ENCODE measurements at places on chromosomes 7 and 10.

DNA sequence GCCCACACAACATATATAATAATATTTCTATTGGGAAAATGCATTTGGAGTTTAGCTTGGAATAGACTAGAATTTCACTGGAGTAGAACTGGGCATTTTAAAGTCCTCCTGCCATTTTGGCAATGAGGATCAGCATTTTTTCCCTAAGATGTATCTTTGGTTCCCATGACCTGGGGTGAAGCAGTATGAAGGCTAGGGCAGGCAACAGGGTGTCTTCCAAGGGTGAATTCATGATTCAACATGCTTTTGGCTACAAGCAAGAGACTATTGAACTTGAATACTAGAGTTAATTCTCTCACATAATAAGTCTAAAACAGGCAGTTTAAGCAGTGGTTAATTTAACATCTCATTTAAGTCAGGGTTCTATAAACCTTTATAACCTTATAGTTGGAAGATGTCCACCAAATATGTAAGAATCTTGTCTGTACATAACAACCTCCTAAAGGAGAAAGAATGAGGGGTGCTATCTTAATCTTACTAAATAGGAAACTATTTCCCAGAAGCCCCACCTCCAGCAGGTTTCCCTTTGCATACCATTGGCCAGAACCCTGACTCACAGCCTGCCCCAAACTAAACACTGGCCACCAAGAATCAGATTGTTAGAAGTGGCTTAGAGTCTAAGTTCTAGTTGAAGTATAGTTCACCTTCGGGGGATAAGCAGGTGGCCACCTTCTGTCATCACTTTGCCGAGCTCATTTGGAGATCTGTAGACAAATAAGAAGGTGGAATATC, 96.0 kb upstream of the PRPS1L1 start:
- DNase-seq: no peak

DNA sequence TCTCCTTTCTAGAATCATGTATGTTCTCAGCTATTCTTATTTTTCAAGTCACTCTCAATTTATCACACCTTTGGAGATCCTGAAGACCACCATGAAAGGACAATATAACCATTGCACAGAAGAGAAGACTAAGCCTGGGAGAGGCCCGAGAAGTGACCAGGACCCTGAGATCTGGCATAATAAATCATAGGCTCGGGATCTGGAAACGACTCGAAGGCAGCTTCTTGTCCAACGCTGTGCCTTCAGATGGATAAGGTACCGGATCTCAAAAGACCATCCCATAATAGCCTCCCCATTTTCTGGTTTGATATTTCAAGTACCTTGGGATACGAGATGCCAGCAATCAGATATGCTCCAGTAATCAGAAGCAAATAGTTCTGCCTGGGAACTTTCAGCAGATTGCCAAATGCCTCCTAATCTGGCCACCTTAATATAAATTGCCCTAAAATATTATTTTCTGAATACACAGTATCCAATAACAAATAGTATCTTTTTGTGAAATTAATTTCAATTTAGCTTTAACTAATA, 179.2 kb upstream of the ZMIZ1 start:
- DNase-seq: no peak

- no peak for DNase-seq
Observed at GRCh38 chr7:93958651-93959050, 37.1 kb downstream of the GNG11 start.

- no peak for DNase-seq
Observed at GRCh38 chr10:31708046-31708445, 220.6 kb downstream of the ARHGAP12 start.

DNA sequence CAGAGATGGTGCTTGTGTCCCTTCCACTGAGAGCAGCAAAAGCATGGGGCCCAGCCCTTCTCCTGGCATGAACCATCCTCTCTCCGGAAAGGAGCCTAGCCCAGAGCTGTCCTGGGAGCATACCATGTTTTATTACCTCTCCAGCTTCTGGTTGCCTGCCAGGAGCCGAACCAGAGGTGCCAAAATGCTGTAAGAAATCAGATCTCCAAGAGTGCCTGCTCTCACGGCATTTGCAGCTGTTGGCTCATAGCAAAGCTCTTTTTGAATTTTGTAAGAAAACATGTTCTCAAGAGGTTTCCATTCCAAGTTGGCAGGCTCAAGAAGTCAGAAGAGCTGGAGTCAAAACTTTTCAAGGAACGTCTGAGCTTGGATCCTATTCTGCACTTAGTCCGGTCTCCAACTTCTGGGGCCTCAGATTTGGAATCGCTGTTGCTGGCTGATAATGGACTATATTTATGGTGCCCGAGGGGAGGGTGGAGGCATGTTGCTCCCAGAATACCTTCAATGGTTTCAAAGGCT, 211.7 kb upstream of the MKI67 start:
- no peak for DNase-seq

GRCh38 chr7:27187475-27188385, 2.7 kb upstream of the HOXA11 start:
- no peak for DNase-seq

- no peak for DNase-seq
Observed at GRCh38 chr7:69982197-69982596, 383.9 kb downstream of the AUTS2 start.

GRCh38 chr7:149776848-149777407, 3.5 kb upstream of the ZNF467 start:
- DNase-seq: no peak

GRCh38 chr10:49149881-49150280, 16.1 kb upstream of the FAM170B start:
- DNase-seq: no peak

DNA sequence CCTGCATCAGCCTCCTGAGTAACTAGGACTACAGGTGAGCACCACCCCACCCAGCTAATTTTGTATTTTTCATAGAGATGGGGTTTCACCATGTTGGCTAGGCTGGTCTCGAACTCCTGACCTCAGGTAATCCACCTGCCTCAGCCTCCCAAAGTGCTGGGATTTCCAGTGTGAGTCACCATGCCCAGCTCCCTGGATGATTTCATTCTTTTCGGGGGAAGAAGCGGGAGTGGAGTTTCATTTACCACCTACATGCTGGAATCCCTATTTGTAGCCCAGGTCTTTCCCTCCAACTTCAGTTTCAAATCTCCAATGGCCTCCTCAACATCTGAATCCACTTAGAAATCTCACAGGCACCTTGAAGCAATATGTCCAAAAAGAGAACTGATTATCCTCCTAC, 2.9 kb upstream of the BTRC start:
- DNase-seq: no peak

DNA sequence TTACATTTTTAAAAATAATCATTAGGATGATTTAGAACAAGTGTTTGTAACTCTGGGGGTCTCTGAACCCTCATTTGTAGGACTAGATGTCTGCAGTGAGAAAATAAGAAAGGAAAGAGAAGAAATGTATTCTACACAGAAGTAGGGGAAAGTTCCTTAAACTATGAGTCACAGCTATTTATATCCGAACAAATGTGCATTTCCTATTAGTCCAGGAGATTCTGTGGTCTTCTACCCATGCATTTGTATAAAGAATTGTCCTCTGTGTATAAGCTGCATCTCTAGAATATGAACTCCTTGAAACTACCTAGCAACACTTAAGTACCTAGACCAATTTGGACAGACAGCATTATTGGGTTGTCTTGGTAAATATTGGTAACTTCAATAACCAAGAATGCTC, 15.9 kb upstream of the CD36 start:
- no peak for DNase-seq

DNA sequence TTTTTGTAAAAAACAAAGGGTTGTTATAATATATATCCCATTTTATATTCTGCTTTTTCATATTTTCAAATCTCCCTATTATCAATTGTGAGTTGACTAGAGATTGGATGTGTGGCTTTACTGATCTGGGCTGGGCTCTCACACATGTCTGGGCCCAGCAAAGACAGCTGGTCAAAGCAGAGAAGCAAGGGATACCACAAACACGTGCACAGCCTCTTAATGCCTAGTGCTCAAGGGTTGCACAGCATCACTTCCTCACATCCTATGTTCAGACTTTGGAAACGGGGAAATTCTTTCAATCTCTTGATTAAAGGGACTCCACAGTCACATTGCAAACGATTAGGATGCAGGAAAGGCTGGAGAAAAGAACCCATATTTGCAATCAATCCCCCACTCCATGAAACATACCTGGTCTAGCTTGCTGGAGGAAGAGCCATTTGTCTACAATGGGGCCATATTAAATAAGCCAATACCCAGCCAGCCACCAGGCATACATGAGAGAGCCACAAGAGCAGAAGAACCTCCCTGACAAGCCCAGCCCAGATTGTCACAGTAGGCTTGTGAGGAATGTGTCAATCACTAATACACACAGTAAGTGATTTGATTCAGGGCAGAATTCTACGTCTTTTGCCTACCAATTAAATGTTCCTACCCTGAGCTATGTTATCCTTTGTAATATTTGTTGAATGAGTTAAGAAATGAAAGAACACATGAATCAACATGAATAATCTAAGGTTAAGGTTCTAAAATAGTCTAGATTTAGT, 431.2 kb downstream of the TNS3 start:
- no peak for DNase-seq

GRCh38 chr7:156074982-156075615, 262.8 kb upstream of the SHH start:
- DNase-seq: no peak

DNA sequence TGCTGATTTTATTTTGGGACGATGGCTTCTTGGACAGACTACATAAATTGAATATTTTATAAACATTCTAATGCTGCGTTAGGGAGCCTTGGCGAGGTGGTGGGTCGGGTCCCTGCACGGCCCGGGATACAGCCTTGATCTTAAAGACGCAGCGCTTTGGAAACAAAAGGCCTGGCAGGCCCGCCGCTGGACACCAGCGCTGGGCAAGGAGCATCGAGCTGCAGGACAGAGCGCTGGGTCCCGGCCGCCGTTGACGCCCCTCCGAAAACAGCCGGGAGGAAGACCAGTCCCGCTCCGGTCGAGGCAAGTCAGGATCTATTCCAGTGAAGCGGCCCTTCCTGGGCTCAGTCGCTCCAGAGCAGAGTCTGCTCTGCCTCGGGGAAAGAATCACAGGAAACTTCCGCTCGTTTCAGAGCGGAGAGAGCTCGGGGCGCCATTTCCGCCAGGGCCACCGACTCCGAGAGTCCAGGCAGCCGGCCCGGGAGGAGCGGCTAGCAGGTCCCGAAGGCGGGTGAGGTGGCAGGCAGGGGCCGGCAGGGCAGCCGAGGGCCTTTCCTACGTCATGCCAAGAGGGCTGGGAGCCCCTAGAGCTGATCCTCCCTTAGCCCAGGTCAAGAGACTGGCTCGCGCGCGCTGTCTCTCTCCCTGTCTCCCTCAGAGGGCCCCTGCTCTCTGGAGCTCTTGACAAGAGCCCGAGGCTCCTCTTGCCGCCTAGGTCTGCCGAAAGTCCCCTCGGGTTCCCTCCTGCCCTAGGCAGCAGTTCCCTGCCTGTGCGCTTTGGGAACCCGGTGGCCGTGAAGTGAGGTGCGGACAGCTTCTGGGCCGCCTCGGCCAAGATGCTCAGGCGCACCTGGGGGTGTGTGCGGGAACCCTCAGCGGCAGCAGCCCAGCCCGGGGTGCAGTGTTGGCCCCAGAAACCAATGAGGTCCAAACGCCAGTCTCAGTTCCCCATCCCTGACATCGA, 1.4 kb upstream of the DRGX start:
- peak; percentile 82 for DNase-seq

GRCh38 chr10:77664696-77665095, 27.1 kb upstream of the KCNMA1 start:
- no peak for DNase-seq

- no peak for DNase-seq
Observed at GRCh38 chr10:3829156-3830050, 44.4 kb upstream of the KLF6 start.

DNA sequence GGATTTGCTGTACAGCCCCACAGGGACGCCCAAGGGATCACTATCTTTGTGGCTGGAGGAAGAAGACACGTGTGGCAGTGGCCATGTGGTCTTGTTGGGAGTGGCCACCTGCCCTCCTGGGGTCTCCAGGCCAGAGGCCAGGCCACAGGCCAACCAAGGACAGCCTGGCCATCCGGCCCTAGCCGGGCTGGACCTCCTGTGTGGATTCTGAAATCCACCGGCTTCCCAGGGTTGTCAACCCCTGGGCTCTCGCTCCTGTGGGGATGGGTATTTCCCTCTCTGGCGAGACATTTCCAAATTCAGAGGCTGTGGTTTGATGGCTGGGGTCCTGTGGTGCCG, 31.5 kb upstream of the CFAP46 start:
- DNase-seq: no peak

All from SK-N-SH (cell line).